WERI-Rb-1 (cell line): ENCODE measurements at places on chromosomes 13 and 19.

- no peak for DNase-seq
Measured at GRCh38 chr13:65965501-65965900, 1264.6 kb downstream of the PCDH9 start.

- no peak for DNase-seq
Measured at GRCh38 chr19:30523791-30524190, 151.6 kb downstream of the ZNF536 start.

- no peak for DNase-seq
Measured at GRCh38 chr13:42394361-42394708, 122.4 kb downstream of the AKAP11 start.

DNA sequence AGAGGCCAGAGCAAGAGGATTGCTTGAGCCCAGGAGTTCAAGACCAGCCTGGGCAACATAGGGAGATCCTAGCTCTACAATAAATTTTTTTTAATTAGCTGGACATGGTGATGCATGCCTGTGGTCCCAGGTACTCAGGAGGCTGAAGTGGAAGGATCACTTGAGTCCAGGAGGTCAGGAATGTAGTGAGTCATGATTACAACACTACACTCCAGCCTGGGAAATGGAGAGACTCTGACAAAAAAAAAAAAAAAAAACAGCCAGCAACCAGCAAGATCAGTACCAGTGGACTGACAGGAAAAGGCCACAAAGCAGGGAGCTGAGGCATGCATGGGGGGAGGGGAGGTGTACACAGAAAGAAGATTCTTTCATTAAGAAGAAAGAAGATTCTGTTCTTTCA lies 52.7 kb upstream of the RFXAP start:
- DNase-seq, result no peak

GRCh38 chr19:29480507-29480906 lies 45.3 kb upstream of the VSTM2B start:
- DNase-seq, result no peak

DNA sequence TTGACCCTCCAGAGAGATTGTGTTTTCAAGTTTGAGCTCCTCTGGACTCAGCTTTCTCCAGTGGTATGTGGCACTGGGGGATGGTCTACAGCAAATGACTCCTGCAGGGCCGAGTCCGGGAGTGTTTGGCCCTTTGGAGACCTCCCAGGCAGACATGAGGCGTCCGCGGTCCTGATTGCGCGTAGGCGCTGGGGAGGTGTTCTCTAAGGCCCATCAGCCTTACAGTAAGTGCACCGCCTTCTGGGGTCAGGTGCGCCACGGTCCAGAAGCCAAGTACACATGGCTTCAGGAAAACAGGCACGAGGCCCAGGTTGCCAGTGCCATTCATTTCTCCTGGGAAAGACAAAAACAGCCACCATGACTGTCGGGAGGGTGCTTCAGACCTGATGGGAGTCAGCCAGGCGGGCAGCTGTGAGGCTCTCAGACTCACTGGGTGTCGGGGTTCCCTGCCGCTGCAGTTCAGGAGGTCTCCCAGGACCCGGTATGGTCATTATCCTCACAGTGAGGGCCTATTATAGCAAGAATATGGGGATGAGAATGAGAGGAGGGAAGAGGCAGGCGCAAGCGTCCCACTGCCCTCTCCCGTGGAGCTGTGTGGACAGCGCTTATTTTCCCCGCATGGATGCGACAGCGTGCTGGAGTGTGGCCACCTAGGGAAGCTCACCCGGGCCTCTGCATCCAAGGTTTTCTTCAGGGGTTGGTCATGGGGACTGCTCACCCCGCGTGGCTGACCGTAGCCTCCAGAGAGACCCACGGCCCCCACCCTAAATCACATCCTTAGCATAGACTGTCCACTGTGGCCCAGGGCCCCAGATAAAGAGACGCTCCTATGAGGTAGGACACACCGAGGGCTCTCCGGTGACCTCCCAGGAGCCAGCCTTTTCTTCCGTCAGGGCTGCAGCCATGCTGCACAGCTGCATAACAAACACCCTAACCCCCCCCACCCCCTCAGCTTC lies 21.8 kb downstream of the CCDC8 start:
- no peak for DNase-seq

GRCh38 chr13:66040506-66040905 lies 1189.6 kb downstream of the PCDH9 start:
- no peak for DNase-seq

DNA sequence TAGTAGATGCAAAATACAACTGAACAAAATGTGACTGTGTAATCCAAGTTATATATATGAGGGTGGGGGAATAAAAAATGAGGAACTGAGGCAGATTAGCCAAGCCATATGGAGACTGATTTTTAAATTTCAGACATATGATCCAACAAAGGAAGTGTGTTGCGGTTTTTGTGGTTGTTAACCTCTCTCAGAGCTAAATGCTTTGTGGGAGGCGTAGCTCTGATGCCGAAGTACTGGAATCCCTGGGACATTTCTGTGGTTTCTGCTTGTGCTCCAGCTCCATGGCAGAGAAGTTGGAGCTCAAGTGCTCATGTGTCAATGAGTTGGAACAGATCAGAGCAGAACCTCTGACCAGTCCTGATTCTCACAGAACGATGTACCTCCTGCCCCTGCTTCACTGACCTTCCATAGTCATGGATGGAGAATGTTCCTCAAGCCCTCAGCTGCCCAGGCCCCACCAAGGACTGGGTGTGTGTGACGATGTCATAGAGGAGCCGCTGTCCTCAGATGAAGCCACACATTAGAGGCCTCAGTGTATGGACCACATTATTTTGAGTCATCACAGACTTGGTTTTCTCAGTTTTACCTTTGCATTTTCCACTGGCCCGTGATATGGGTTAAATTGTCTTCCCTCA lies 107.6 kb downstream of the SOX1 start:
- DNase-seq, result no peak

DNA sequence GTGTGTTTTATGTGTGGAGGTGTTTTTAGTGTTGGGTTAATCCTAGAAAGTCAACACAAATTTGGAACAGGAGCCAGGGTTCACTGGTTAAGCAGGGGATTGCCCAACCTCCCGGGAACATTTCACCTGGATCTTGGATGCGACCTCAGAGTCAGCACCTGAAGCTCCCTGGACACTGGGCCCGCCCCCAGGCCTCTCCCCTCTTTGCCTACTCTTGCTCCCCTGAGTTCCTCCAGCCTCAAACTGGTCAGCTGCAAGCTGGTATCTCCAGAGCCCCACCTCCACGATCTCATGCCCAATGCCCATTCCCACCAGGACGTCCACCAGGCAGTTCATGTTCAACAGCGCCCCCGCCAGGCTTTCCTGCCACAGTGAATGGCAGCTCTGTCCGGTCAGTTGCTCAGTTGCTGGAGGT lies 9.7 kb downstream of the HSD17B14 start:
- no peak for DNase-seq

DNA sequence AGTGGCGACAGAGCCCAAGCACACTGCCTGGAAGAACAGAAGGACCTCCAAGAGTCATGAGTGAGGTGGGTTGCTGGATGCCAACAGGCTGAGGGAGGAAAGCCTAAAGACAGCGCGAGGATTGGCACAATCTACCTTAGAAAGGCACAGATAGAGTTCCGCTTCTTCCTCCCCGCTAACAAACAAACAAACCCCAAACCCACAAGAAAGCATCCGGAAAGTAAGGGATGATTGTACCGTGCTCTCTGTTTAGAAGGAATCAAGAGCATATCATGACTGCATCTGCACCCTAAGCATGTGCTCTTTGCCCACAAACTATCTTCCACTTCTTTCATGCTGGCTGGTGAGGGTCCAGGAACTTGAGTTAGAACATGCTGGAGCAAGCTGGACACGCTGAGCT lies 233.0 kb upstream of the KLF12 start:
- DNase-seq, result no peak

GRCh38 chr13:98112456-98112855 lies 30.4 kb upstream of the FARP1 start:
- DNase-seq, result no peak

- DNase-seq, result peak; percentile 87
Measured at GRCh38 chr19:9538183-9539058, at the start of gene ZNF426. ZNF426 (minus strand) TSS chr19:9538645; CDS start chr19:9536232, 2,413 bp downstream.

GRCh38 chr19:648904-649801 lies 9.5 kb downstream of the FGF22 start:
- no peak for DNase-seq

DNA sequence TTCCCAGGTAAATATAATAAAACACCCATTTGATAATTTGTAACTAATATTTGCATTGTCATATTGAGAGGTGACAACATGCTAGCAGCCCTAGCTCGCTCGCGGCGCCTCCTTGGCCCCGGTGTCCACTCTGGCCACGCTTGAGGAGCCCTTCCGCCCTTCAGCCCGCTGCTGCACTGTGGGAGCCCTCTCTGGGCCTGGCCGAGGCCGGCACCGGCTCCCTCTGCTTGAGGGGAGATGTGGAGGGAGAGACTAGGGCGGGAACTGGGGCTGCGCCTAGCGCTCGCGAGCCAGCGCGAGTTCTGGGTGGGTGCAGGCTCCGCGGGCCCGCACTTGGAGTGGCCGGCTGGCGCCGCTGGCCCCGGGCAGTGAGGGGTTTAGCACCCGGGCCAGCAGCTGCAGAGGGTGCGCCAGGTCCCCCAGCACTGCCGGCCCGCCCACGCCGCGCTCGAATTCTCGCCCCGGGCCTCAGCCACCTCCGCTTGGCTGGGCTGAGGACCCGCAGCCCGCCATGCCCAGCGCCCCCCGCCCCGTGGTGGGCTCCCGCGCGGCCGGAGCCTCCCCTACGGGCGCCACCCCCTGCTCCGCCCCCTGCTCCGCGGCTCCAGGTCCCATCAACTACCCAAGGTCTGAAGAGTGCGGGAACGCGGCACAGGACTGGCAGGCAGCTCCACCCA lies 594.4 kb downstream of the SLITRK6 start:
- DNase-seq, result no peak

GRCh38 chr13:20544201-20544923 lies 18.7 kb upstream of the CRYL1 start:
- DNase-seq, result no peak

GRCh38 chr19:8468761-8469373 lies 24.1 kb downstream of the HNRNPM start:
- no peak for DNase-seq

DNA sequence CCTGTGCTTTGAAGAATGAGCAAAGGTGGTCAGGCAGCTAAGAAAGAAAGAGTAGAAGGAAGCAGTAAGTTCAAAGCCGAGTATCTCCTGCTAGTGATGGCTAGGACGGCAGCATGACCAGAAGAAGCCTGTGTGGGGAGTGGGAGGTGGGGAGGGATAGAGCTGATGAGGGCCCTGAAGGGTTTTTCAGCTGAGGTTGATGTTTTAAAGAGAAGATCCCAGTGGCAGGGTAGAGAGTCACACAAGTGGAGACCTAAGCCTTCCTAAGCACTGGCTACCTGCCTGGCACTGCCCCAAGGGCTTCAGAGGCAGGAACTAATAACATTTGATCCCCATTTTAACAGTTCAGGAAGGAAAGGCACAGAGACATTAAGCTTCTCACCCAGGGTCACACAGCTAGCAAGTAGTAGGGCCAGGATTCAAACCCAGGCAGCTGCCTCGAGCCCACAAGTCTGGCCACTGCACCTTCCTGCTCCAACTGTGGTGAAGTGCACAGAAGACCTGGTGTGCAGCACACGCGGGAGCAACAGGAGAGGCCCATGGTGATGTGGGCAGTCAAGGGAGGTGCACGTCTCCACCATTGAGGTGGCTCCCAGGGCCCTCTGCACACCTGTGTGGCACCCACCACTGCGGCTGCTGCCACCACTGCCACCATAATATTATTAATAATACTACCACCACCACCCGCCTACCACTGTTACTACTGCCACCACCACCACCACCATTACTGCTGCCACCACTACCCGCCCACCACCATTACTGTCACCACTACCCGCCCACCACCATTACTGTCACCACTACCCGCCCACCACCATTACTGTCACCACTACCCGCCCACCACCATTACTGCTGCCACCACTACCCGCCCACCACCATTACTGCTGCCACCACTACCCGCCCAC lies 22.1 kb downstream of the CUL4A start:
- no peak for DNase-seq

DNA sequence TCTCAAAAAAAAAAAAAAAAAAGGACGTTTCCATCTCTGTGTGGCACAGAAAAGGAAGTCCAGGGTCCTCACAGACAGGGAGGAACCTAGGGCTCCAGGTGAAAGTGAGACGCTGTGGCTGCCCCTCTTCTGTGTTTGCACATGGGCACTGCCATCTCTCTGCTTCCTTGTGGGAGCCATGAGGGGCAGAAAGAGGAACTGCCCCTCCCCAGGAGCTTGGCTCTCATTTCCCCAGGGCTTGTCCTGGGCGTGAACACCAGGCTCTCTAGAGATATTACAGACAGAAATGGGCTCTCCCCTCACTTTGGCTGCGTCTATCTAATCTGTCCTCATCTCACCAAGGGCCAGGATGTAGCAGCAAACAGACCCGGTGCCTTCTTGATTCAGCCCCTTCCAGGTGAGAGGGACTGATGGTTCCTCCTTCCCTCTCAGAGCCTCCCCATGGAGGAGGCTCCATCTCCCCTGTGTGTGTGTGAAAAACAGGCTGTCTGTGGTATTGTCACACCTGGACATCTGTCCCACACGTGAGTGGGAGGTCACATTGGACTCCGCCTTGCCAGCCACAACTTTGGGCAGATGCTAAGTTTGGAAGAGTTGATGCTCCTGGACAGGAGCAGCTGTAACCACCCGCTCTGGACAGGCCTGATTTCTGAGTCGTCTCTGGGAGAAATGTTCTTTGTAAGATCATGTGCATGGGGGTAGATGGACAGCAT lies 840 bp upstream of the LILRA4 start:
- DNase-seq, result no peak
